ENCODE measurements at places on chromosomes 11 and 22.

GRCh38 chr11:128767591-128768001 lies 73.7 kb downstream of the FLI1 start:
- DNase-seq = no peak

GRCh38 chr11:119403021-119403420 lies 20.0 kb downstream of the THY1 start:
- no peak for DNase-seq

DNA sequence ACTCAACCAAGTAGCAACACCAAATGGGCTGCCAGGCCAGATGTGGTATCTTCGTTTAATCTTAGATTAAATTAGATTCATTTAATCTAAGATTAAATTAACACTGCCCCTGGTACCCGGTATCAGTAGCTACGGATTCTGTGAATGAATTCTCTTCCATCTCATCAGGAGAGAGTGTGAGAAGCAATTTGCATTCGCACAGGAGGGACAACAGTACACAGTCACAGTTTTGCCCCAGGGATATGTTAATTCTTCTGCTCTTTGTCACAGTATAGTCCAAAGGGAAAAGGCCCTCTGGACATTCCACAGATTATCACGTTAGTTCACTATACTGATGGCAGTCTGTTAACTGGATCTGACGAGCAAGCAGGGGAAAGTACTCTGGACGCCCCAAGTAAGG lies 22.9 kb downstream of the ASCL2 start:
- no peak for DNase-seq

GRCh38 chr11:134052988-134053945 lies 15.6 kb upstream of the JAM3 start:
- no peak for DNase-seq

GRCh38 chr11:2767801-2768200 lies 68.0 kb upstream of the KCNQ1OT1 start:
- DNase-seq = no peak

DNA sequence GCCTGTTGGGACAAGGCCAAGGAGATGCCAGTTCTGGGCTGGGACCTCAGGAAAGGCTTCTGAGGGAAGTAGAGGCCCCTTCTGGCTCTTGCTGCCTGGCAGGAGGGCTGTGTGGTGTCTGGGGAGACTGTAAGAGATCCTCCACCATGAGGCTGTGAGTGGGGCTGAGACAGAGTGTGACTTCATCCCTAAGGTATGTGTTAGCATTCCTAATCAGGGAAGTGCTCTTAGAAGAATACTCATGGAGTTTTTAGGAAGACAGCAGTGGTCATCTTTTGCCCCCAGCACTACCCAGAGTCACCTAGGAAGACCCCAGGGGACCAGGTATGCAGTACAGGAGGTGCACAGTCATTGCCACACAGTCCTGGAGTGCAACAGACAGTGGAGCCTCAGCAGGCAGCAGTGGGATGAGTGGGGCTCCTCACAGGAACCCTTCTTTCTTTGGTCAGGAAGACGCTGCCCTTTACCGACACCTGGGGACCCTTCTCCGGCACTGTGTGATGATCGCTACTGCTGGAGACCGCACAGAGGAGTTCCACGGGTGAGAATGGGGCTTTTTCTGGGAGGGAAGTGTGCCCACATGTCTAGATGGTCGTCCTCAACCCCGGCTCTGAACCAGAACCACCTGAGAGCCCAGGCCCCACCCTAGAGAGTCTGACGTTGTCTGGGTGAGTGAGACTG lies 2.8 kb downstream of the RIC8A start:
- no peak for DNase-seq

- DNase-seq = no peak
Measured at GRCh38 chr11:61194981-61195695, 8.2 kb upstream of the PGA3 start.

- DNase-seq = no peak
Measured at GRCh38 chr11:76787911-76788596, 4.9 kb downstream of the TSKU start.

DNA sequence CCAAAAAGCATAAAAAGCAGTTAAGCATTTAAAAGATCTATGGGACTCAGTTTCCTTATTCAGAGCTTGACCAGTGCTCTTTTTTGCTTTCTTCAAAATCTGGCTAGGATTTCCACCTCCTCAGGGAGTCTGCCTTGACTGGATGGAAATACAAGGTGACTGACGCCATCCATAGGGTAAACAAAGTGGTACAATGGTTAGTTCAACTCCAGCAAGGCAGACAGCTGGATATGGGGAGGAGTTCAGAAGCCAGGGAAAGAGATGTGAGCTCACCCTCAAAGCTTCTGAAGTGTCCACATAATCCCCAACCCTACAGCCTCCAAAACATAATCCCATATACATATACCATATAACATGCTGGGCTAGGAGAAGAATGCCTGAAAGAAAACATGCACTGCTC lies 52.0 kb downstream of the KIRREL3 start:
- no peak for DNase-seq

DNA sequence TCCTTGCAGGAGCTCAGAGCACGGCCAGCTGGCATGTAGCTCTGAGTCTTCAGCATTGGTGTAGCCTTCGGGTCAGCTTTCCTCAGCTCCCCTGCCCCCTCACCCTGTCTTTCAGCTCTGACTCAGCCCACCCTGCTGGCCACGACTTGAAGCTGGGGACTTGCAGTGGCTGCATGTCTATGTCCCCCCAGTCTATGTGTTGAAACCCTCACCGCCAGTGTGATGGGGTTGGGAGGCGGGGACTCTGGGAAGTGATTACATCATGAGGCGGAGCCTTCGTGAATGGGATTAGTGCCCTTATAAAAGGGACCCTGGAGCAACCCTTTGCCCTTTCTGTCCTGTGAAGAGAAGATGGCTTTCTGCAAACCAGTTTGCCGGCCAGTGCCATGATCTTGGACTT lies 111.1 kb downstream of the CTTN start:
- no peak for DNase-seq

GRCh38 chr22:16819249-16819648 lies 6.0 kb downstream of the XKR3 start:
- no peak for DNase-seq

DNA sequence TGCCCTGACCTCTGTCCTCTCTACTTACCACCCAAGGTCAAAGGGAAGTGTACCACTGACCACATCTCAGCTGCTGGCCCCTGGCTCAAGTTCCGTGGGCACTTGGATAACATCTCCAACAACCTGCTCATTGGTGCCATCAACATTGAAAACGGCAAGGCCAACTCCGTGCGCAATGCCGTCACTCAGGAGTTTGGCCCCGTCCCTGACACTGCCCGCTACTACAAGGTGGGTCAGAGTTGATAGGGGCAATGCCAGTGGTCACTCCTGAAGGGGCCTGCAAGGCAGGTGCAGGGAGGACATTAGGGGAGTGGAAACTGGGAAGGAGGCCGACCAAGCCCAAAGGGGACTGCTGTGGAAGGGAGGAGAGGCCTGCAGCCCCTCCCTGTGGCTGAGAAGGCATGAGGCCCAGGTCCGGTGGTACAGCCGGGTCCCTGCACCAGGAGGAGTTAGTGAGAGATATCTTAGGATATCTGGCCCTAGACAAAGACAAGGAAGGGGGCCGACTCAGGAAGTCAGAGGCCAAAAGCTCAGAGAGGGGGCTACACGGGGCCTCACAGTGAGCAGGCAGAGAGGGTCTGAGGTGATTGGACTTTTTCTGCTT lies 17.9 kb downstream of the POLR3H start:
- DNase-seq = no peak

GRCh38 chr11:44564670-44565210 lies 723 bp upstream of the CD82 start:
- no peak for DNase-seq

GRCh38 chr11:61110255-61111049 lies 8.2 kb downstream of the CD5 start:
- DNase-seq = no peak

- DNase-seq = no peak
Measured at GRCh38 chr11:77042111-77042726, 8.0 kb downstream of the B3GNT6 start.

DNA sequence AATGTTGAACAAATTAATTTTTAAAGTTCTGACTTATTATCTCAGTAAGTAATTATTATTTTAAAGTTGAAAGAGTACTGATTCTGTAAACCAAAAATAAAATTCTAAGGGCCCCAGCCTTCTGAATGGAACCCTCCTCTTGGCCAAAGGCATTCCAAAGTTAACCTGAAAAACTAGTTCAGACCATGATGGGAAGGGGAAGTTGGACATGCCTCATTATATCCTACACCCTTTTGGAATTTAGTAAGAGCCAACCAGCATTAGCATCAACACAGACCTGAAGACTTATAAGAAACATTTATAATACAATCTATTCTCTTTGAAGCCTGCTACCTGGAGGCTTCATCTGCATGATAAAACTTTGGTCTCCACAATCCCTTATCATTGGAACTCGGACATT lies 18.9 kb downstream of the LGR4 start:
- no peak for DNase-seq

GRCh38 chr11:125379981-125380380 lies 116.1 kb downstream of the FEZ1 start:
- no peak for DNase-seq

GRCh38 chr11:125918140-125918840 lies 14.0 kb downstream of the DDX25 start:
- DNase-seq = no peak

- no peak for DNase-seq
Measured at GRCh38 chr11:37449146-37449545, 851.1 kb upstream of the RAG2 start.

GRCh38 chr11:118434553-118435289 lies 1.6 kb upstream of the KMT2A start:
- peak; percentile 16 for DNase-seq

DNA sequence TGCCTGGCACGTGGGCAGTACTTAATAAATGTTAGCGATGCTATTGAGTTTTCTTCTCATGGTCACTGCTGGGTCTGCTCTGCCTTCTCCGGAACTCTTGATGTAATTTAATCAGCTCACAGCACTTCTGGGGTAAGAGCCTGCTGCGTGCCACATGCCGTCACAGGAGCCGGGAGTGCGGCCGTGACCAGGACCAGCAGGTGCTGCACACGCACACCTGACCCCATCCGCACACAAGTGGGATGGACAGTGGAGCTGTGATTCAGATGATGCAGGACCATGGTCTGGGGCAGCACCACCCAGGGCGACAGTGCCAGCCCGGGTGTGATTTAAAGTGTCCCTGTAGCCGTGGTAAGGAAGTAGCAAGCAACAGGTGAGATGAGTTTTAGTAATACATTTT lies 61.2 kb downstream of the TBC1D22A start:
- DNase-seq = no peak

DNA sequence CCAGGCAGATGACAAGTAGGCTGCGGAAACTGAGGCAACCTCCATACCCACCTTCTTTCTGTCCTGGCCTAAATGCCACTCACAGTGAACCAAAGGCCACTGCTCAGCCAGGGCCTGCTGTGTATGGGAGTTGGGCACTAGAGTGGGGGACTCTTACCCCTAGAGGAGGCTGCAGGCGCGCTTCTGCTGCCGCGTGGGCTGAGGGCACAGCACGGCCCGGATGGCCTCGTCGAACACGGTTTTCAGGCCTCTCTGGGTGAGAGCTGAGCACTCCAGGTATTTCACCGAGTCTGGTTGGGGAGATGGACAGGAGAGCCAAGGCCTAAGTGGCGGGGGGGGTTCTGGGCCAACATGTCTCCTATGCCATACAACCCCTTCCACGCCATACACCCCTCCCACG lies 14.2 kb upstream of the SSTR3 start:
- DNase-seq = no peak

- no peak for DNase-seq
Measured at GRCh38 chr11:12812849-12813248, 138.6 kb downstream of the TEAD1 start.

DNA sequence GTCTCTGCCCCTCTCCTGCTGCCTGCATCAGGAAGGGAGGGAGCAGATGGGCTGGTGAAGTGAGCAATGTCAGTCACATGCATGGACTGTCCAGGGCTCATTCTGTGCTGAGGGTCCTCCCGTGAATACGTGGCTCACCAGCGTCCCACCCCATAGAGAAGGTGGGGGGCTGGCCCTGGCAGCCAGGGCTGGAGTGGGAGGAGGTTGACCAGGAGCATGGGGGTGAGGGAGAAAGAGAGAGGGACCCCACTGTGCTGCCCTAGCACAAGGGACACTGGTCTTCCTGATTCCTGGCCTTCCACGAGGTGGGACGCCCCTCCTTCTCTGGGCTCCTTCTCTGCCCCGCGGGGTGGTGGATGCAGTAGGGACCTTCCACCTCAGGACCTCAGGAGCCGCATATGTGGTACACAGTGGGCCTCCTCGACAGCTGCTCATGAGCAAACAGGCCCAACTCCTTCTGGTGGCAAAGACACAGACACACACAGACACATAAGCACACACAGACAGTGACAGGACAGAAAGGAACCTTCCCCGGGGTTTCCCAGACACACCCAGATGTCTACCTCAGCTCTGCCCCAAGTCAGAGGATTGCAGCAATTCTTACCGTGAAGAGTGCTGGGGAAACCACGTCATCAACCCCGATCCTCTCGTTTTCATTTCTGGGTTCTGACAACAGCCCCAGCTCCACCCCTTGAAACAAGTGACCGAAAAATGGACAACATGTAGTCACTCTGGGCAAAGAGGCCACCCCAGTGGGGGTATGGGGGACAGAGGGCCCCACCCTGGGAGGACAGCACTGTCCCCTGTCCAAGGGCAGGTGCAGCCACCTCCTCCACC lies 3.6 kb upstream of the APOBEC3A start:
- DNase-seq = peak; percentile 37

DNA sequence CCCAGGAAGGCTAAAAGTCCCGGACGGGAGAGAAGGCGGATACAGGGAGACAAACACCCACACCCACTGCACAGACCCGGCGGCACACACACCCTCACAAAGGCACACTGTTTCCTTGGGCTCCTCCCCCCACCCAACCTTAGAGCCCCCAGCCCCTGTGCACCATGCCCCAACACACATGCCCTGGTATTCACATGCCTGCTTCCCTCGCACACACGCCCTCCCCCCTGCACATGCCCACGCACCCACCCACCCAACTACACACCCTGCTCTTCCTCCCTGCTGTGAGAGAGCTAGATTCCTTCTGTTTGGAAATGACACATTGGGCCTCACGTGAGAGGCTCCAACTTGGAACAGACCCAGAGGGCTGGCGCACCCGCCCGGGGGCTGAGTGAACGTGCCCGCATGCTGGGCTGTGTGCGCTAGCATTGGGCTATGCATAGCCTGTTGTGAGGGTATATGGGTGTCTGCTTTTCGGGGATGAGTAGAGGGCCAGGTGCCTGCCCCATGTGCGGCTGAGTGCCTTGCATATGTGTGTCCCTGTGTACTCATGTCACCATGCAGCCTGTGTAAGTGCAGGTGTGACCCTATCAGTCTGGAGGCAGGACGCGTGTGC lies 518 bp upstream of the CHRM1 start:
- DNase-seq = no peak

- no peak for DNase-seq
Measured at GRCh38 chr22:44068422-44069191, 44.5 kb downstream of the PARVB start.
